ENCODE measurements at places on chromosomes 5 and 9.

DNA sequence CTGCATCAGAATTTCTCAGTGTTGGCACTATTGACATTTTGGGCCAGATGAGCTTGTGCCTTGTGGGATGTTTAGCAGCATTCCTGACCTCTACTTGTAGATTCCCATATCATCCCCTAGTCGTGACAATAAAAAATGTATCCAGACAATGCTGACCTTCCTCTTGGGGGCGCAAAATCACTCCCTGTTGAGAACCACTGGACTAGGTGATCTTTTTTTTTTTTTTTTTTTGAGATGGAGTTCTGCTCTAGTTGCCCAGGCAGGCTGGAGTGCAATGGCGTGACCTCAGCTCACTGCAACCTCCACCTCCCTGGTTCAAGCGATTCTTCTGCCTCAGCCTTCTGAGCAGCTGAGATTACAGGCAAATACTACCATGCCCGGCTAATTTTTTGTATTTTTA, 22.6 kb downstream of the STXBP1 start:
- DNase-seq = no peak

GRCh38 chr5:135654761-135655467, 76.1 kb upstream of the CXCL14 start:
- DNase-seq = no peak

GRCh38 chr5:57348376-57349140, 134.1 kb downstream of the ACTBL2 start:
- DNase-seq = no peak

DNA sequence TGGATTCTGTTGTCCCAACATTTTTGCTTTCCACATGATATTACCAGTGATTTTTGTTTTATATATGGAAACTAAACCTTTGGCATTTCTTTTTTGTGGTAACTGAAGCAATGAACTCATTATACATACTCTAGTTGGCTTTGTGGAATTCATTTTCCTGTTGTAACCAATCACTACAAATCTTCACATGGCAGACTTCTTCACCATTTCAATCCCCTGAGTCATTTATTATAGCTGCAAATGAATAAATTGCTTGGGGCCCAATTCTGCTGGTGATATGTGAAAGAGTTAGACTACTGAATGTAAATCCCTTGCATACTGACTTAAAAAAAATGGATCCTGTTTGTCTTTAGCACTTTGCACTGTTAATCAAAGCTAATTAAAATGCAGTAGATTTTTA, 1709.6 kb upstream of the WWC1 start:
- DNase-seq = peak; percentile 81

DNA sequence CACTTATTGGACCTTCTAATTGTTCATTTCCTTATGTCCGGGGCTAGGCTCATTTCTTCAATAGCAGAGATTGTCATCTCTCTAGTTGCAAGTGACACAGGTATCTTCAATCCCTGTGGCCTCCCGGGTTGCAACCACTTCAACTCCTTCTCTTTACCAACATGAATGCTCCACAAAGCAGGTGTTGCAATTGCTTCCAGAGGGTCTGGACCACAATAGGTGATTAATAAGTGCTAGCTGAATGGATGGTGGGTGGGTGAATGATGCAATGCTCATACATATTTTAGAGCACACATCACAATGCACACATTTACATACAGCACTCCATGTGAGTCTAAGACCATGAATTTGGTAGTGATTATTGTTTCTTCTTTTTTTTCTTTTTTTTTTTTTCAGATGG, 2.6 kb downstream of the CEMIP2 start:
- peak; percentile 76 for DNase-seq

DNA sequence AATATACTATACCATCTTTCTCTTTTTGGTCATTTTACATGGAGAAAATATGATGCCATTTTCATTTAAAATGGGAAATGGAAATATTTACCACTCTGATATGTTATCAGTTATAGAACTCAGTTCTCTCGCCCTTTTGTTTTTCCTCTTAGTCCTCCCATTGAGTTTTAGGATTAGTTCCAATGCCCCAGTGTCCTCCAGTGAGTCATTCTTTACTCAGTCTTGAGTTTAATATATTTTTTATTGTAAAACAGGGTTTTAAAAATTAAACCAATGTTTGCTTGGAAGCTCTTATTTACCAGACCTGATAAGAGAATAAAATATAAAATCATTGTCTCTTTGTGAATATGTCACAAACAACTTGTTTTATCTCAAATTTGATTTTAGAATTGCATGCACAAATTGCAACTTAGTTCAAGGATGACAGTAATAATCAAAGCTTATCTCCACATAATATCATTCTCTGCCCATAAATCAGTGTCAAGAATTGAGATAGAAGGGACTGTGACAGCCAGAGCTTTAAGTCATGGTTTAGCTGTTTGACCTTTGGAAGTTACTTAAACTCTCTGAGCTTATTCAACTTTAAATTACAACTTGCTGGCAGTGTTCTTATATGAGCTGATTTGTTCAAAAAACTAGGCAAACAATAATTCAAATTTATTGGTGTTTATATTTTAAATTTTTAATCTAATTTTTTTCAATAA, 166.4 kb downstream of the PAM start:
- DNase-seq = no peak

- no peak for DNase-seq
Observed at GRCh38 chr5:174692381-174692780, 32.0 kb upstream of the MSX2 start.

DNA sequence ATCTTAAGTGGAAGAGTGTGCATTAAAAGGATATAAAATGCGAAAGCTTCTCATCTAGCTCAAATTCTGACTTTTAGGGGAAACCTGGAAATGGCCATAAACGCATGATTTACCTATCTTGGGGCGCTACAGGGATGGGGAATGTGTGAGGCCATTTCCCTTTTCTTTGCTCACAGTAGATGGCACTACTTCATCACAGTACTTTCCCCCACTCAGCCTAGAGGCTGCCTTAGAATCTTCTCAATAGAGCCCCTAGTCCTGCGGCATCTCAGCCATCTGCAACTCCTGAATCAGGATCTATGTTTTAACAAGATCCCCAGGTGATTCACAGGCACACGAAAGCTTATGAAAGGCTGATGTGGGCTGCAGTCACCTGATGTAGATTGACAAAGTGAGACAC, 110.8 kb downstream of the LHFPL2 start:
- DNase-seq = peak; percentile 65

GRCh38 chr9:126448865-126449577, 122.4 kb downstream of the MVB12B start:
- DNase-seq = no peak

DNA sequence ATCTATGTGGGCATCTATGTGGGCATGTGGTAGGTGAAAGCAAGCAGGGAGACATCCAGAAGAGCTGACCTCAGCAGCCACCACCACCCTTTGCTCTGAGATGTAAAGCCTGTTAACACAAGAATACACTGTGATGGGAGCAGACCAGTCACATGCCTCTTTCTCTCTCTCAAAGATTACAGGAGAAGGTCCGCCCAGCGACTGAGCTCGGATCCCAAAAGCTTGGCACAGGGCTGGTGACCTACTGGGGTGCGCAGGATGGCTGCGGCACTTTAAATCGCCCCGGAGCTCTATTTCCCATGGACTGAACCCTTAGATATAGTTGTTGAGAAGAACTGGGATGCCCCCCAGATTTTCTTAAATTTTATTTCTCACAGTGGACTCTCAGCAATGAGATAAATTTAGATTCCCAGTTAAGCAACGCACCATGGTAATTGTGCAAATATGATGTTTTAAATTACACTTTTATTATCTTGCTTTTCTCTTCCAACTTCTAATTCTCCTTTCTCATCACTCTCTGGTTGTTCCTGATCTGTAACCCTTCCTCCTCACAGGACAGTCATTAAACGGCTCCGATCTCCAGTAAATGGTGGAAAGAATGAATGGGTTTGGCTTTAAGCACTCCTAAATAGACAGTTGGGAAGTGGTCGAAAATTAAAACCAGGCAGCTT, 37.7 kb upstream of the ICE1 start:
- no peak for DNase-seq
